HFF-Myc (cell line): ENCODE measurements at places on chromosomes 7 and 10.

- no peak for DNase-seq
These were observed 1.6 kb downstream of the DOCK1 start for GRCh38 chr10:126906704-126907422.

DNA sequence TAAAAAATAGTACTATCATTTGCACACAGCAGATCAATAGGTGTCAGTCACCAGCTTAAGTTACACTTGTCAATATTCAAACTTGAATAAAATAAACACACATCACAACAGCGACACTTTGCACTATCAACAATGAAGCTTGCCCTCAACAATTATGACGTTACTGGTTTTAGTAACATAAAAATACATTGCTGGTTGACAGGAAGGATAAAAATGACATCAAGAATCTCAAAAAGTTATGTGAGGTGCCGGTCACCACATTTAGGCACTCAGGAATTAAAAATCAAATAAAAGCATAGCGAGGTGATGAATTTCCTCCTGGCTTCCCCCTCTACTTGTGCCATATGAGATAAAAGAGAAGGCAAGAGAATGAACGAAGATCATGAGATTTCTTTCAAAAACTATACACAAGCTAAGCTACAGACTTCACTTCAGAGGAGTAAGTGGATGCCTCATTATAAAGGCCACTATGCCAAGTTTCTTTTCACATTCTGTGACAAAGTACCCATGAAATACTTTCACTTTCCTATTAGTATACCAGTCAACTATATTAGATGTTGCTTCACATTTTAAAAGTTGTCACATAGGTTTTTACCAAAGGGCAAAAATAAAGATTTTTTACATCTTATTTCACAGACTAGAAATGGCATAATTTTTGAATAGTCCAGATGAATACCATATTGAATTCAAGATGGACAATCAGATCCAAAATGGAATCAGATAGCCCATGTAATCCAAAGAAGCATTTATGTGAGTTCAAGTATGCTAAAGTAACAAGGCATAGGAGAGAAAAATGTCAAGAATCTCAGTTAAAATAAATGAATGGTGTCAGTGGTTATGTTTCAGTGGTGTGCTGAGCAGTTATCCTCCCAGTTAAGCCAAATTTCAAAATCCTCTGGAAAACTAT lies 3.6 kb downstream of the CCDC71L start:
- no peak for DNase-seq

DNA sequence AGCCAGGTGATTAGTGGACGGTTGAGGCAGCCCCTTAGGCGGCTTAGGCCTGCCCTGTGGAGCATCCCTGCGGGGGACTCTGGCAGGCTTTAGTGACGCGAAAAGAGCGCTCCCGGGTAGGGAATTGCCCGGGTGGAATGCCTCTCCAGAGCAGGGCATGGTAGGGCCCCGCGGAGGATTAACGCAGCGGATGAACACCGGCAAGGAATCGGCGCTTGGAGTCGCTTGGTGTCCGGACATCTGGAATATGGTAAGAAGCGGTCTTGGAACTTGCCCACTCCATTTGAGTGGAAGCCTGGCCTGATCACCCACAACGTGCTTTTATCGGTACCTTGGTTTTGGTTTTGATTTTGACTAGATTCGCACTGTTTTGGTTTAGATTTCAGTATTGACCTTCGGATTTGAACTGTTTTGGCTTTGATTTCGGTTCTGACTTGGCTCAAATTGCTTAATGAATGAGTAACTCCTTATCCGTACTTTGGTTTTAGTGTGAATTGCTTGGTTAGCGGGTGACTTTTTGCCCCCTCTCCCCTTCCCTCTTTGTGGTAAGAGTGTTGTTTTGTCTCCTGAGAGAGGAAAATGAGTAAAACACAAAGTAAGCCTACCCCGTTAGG lies 24.2 kb upstream of the CHST3 start:
- no peak for DNase-seq

GRCh38 chr7:99731638-99732374 lies 3.2 kb downstream of the CYP3A7 start:
- no peak for DNase-seq

- peak; percentile 41 for DNase-seq
These were observed 220.8 kb upstream of the PRSS58 start for GRCh38 chr7:142478479-142479220.

- DNase-seq: no peak
These were observed 5.7 kb downstream of the HIPK2 start for GRCh38 chr7:139772115-139772514.

DNA sequence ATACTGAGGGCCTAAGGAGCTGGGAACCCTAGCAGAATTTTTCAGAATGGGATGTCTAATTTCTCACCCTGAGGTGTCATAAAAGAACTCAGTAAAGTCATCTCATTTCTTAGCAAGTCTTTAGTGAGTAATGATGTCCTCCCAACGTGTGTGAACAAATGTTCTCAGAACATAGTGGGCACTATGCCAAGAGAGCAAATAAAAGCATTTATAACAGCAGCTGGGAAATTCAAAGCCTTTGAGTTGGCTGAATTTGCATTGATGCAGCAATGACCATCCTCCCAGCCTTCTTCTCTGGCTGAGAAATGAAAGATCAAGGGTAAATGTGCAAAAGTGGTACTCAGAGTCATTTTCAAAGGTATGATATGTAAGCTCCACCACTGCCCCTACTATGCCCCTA lies 109.4 kb downstream of the FAM107B start:
- DNase-seq: no peak

DNA sequence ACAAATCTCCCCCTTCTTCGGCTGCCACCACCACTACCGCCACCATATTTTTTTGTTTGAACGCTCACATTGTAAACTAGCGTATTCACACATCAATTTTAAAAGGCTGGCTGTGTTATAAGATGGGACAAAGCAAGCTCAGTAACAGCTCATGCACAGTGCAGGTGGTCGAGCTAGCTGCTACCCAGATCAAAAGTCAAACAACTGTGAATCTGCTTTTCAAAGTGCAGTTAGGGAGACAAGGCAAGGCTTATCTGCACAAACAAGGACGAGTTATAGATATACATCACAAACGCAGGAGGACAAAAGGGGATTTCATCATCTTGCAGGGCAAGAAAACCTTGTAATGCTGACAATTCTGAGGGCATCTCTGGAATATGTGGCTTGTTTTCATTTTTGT lies 231.6 kb downstream of the VTI1A start:
- DNase-seq: no peak

GRCh38 chr10:113686028-113686427 lies 6.3 kb downstream of the CASP7 start:
- no peak for DNase-seq

- no peak for DNase-seq
These were observed 2.5 kb downstream of the SNCG start for GRCh38 chr10:86960863-86961434.

DNA sequence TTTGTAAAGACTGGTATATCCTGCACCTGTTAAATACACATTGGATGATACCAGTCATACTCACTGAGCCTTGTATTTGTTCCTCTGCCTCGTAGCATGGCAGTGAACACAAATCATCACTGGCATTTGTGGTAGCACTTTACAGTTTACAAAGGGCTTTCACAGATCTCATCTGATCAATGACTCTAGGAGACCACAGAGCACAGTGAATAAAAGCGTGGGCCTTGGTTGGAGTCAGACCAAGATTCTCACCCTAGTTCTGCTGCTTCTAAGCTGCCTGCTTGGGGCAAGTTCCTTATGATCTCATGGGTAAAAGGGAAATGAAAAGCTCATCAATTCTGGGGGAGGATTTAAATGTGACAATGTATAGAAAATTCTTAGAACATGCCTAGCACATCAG lies 129.9 kb upstream of the AGK start:
- no peak for DNase-seq

DNA sequence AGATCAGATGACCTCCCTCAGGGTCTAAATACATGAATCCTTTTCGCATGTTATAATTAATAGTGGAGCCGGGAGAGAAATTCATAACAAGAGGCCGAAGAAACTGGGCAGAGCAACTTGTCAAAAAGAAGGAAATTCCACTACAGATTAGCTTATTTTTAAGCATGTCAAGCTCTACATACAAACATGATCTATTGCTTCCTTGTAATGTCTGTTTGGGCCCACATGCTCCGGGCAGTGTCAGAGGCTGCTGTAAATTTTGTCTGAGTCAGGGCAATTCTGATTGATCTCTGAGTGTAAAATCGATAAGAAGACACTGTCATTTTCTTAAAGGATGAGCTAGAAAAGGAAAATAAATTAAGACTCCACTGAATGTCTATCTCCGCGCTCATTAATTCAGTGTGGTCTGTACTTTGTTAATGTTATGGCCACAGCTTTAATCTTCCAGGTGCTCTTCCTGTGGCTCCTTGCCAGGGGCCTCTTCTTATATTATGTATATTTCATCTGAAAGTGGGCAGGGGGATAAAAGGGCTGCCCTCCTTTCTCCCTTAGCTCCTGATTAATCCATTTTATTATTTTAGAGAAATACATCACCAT lies 194.1 kb upstream of the SP8 start:
- no peak for DNase-seq

- DNase-seq: no peak
These were observed 21.9 kb upstream of the KCNK18 start for GRCh38 chr10:117175215-117175900.

DNA sequence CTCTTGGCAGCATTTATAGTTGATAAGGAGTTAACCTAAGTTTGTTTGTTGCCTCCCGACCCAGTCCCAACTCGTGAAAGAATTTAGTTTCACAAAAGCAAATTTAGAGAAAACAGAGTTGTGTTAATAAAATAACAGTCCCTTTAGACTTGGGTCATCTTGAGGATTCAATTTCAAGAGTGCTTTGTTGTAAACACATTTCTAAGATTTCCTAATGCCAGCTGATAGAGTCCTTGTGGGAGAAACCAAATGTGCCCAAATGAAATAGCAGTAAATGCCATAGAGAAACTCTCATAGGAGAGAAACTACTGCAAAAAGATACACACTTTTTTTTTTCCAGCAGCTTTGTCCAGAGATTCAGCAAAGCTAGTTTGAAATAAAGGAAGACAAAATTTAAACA lies 211.3 kb upstream of the BMPER start:
- no peak for DNase-seq

GRCh38 chr7:92133737-92134270 lies 473 bp downstream of the CYP51A1 start:
- peak; percentile 14 for DNase-seq

GRCh38 chr10:86189891-86190290 lies 176.7 kb downstream of the GRID1 start:
- no peak for DNase-seq

- DNase-seq: no peak
These were observed 272.6 kb downstream of the CCSER2 start for GRCh38 chr10:84600947-84601346.

DNA sequence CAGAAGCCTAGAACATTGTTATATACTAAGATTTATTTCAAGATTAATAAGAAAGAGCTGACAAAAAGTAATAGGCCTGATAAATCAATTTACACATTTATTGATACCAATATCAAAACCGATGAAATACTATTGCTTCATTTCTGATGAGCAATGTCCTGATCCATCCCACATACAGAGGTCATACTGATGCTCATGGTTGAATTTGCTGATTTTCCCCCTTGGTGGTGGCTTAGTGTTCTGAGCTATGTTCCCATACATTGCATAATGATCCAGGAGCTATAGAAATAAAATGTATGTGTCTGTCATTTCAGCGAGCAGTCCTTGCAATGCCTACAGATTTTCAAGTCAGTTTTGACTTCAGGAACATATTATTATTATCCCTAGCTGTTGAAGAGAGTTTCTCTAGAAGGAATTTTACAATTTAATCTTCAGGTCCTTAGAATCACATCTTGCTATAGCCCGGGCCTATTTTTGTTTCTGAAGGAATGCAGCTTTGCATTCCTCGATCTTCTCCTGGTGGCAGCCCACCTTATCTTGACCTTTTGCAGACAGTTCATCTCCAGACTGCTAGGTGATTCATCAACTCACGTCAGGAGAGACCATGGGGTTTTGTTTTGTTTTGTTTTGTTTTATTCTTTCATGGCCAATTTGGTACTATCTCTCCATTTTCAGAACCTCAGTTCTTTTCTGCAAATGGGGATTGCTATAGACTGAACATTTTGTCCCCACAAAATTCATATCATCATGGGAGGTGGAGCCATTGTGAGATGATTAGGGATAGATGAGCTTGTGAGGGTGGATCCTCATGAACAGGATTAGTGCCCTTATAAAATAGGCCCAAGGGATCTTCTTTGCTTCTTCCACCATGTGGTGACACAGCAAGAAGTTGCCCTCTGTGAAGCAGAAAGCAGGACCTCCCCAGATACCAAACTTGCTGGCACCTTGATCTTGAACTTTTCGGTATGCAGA lies 465.6 kb upstream of the IGFBP3 start:
- no peak for DNase-seq

DNA sequence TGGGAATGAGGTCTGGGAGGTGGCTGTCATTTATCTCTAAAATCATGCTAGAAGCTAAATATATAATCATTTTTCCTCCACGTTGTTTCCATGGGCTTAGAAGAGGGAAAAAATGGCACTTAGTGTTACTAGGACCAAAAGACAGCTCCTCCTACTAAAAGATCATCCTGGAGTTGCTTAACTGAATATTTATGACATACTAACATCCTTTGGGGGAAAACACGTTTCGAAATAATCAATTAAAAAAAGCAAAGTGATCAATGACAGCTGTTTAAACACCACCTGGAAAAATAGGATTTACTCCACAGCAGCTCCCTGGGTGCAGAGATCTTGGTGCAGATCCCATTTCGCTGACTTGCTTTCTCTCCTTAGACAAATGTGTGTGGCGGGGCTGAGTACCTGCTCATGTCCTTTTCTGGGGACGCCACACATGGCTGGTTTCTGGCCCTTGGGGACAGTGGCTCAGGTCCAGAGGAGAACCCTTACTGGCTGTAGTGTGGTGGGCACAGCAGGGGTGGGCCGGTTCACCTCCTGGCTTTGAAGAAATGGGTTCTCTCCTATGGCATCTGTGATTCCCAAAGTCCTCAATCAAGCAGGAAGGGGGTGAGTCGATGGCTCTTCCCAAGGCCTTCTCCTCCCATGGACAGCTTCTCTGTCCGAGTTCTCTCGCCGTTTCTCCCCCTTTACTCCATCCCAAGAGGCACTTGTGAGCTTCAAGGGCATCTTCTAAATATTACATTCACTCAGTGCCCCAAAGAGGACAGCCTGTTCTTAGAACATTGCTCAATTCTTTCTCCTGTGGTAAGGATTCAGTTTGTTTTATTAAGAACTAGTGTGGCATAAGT lies 156.4 kb upstream of the KLF14 start:
- DNase-seq: no peak

- no peak for DNase-seq
These were observed 1.5 kb upstream of the CPVL start for GRCh38 chr7:29147821-29148220.

DNA sequence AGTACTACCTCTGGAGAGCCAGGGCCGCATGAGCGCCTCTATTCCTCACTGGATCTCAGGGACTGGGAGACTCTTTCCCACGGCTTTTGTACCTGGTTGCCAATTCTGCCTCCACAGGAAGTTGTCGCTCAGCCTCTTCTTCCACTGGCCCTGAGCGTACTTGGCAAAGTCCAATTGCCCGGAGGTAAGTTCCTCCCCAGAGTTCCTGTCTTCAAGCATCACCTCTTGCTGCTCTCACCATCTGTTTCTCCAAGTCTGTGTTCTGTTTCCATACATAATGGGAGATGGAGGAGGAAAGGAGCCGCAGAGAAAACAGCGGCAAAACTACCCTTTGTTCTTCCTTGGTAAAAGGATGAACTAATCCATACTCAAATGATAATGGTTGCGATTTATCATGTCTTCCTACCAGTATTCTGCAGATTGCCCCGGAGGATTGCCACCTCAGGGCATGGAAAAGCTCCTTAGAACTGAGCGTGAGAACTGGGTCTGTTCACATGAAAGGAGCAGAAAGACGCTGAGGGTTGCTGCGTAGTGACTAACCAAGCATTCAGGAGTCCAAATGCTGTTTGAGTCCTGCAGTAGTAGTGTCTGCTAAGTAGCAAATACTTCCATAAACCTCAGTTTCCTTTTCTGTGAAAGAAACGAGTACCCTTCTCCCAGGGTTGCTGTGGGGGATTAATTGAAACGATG lies 170.2 kb upstream of the GLI3 start:
- no peak for DNase-seq
